ENCODE measurements at places on chromosomes 4 and X.

DNA sequence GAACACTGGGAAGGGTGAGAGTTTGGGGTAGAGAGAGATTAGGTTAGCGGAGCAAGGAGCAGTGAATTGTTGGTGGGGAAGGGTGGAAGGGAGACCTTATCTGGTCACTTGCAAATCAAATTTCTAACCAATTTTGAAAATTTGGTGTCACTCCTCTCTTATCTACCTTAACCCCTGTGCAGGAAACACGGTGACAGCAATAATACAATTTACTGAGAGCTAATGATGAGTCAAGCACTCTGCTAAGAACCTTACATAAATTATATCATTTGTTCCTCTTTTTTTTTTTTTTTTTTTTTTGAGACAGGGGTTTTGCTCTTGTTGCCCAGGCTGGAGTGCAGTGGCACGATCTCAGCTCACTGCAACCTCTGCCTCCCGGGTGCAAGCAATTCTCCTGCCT is 116.4 kb downstream of the C4orf51 start:
- no peak for DNase-seq

GRCh38 chrX:39773923-39774773 is 323.6 kb downstream of the BCOR start:
- no peak for DNase-seq

DNA sequence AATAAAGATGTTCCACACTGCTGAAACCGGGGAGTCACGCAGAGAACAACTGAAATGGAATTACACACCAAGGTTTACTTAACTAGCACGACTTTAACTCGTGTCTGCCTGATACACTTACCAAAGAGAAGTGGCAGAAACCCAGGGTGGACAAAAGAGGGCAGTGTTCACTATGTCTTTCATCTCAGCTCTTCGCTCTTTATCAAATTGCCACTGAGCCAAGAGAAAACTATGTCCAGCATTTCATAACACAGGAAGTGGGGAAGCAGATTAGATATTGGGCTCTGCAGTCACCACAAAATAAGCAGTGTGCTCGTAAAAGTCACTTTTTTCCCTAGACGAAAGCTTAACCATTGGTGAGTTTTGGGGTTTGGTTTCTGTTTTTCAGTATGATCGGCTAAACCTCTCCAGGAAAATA is 155.7 kb downstream of the CHIC2 start:
- peak; percentile 60 for DNase-seq

DNA sequence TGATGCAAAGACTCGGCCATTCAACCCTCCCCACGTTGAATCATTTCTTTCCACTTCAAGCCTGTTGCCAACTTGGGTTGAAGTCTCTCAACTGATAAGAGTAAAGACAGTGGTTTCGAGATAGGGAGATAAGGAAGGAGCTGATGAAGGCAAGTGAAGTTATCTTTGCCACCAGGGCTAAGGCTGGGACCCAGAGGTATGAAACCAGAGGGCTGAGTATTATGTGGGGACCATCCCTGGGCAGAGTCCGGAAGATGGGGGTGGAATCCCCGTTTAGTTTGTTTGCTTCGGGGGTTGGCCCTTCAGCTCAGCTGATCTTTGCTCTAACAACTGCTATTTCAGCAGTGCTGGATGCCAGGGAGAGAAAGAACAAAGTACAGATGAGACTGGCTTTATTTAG is 2.3 kb upstream of the XPNPEP2 start:
- no peak for DNase-seq

DNA sequence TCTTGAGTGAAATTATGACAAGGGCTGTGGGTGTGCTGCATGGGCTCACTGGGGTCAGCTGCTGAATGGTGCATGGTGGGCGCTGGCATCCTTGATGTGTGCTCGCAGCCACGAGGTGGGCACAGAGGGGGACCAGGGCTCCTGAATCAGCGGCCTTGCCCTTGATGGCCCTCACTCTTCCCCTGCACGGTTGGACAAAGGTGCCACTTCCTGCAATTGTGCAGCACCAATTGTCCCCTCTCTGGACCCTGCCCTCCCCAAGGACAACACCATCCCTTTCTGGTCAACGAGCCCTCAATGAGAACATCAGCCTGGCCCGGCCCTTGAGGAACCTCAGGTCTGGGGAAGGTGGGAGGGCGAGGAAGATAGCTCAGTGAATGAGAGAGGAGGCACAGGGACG is 16.1 kb downstream of the ABLIM2 start:
- DNase-seq = no peak

GRCh38 chrX:31199840-31200114 is 127.9 kb upstream of the FTHL17 start:
- peak; percentile 23 for DNase-seq

GRCh38 chr4:25299476-25300203 is 12.9 kb upstream of the ZCCHC4 start:
- DNase-seq = peak; percentile 85

GRCh38 chr4:148445860-148446330 is 3.7 kb upstream of the NR3C2 start:
- DNase-seq = peak; percentile 9
